ENCODE measurements at places on chromosomes 1 and 21.

- peak; percentile 72 for DNase-seq
Observed at GRCh38 chr1:52296345-52296744, 69.7 kb downstream of the CC2D1B start.

DNA sequence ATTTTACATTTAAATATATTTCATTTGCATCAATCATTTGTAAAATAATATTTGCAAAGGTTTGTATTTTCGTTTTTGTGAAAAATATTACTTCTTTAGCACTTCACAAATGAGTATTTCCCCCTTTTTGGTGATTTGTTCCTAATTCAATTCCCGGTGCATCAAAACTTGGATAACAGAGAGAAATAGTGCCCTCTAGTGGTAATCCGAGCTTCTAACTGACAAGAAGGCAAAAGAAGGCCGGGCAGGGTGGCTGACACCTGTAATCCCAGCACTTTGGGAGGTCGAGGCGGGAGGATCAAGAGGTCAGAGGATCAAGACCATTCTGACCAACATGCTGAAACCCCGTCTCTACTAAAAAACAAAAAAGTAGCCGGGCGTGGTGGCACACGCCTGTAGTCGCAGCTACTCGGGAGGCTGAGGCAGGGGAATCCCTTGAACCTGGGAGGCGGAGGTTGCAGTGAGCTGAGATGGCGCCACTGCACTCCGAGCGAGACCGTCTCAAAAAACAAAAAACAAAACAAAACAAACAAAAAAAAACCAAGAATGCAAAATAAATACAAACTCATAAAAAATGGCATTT lies 137.7 kb downstream of the COL11A1 start:
- DNase-seq: peak; percentile 22

GRCh38 chr1:10621906-10622305 lies 147.2 kb downstream of the PEX14 start:
- DNase-seq: no peak

DNA sequence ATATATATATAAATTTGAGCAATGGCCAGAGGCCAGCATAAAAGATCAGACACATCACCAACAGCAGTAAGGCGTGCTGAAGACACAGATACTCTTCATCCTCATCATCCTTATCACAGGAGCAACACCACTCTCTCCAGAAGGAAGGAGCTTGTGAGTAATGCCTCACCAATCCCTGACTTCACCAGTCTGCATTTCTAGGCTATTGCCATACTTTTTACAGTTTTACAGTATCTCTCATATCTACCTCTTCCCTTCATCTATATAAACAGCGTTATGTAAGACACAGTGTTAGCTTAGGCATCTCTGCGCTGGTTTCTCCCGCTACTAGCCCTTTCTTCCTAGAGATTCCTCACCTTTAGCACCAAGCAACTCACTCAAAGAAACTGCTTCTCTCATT lies 2.4 kb upstream of the ABL2 start:
- peak; percentile 47 for DNase-seq

GRCh38 chr1:55980582-55980981 lies 598.8 kb downstream of the PLPP3 start:
- DNase-seq: no peak

- DNase-seq: no peak
Observed at GRCh38 chr21:43605320-43606215, 53.7 kb downstream of the HSF2BP start.

DNA sequence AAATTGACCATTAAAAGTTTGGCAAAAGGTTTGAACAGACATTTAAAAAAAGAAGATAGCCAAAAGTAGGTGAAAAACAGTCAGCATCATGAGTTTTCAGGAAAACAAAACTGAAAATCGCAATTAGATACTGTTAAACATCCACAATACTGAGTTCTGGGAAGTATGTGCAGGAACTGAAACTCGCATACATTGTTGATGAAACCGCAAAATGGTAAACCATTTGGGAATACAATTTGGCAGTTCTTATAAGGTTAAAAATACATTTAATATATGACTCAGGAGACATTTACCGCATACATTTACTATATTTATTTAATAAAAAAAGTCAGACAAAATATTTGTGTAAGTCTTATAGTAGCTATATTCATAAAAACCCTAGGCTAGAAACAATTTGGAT lies 393.2 kb downstream of the COL11A1 start:
- no peak for DNase-seq

- no peak for DNase-seq
Observed at GRCh38 chr1:181173761-181174447, 85.4 kb downstream of the IER5 start.

DNA sequence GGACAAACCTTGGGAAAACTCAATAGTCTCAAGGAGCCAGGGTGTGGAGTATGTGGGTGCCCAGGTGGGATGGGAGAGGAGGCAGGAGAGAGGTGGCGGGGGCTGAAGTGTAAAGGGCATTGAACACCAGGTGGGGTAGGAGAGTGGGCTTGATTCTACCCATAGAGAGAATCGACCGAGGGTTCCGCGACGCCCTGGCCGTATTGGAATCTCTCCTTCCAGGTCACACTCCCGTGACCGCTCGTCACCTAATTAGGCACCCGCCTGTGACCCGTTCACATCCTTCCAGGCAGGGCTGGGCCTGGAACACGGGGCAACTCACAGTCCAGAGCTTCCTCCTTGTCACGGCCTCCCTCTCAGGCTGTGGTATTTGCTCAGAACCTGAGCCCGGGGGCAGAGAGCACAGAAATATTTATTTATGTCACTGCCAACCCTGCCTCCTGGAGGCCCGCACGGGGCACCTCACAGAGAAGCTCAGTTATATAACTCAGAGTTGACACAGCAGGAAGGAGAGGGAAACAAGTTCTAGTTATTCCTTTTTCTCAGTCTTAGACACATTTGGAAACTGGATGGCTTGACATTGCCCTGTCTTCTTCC lies 12.0 kb downstream of the NCMAP start:
- no peak for DNase-seq

- DNase-seq: no peak
Observed at GRCh38 chr1:164659621-164660411, 100.8 kb downstream of the PBX1 start.

DNA sequence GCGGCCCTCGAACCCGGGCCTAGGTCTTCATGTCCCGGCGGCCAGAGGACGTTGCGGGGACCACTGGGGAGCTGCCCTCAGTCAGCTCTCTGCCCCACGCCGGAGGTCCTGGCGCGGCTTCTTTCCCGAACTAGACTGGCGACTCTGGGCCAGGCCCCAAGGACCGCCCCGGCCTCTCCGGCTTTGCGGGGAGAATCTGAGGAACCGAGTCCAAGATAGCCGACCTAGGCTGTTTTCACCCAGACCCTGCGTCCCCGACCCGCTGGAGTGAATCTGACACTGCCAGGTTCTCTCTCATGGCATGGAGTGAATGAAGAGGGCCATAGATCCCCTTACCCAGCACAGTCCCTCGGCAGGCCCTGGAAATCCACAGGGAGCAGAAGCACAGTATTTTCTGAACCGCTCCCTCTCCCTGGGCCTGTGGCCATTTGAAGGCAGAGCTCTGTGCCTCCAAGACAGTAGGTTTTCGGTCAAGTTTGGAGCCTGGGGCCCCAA lies 9.9 kb upstream of the BARHL2 start:
- no peak for DNase-seq

DNA sequence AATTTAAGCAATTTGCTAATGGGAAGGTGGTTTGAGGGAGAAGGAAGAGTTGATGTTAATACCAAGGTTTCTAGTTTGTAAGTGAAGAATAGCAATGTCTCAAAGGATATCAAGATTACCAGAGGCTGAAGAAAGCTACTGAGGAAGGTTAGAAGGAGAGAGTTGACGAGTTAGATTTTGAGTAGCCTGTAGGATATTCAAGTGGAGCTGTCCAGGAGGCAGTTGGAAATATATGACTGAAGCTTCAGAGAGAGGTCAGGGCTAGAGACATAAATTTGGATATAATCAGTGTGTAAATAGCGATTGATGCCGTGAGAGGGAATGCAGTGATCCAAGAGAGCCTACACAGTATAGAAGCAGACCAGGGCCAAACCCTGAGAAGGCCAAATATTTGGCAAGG lies 48.4 kb downstream of the PBX1 start:
- DNase-seq: no peak

- no peak for DNase-seq
Observed at GRCh38 chr1:221316491-221317056, 425.3 kb downstream of the DUSP10 start.

- no peak for DNase-seq
Observed at GRCh38 chr1:147334292-147334691, 91.8 kb downstream of the CHD1L start.

DNA sequence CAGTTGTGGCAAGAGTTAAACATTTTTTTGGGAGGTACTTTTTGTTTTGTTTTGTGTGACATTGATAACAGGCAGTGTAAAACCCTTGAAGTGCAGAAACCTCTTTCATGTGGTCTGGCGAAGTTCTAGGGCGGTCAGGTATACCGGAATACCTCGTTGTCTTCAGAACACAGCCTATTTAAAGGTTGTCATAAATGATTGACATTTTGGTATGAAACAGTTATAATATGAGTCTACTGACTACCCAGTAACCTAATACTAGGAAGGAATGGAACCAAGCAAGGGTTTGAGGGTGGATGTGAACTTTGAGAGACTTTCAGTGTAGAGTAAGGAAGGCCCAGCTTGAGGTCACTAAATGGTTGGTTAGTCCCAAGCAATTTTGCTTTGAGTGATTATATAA lies 40.5 kb downstream of the PATJ start:
- no peak for DNase-seq

- no peak for DNase-seq
Observed at GRCh38 chr1:119083980-119084379, 56.5 kb downstream of the WARS2 start.

GRCh38 chr1:2623571-2624337 lies 9.1 kb downstream of the MMEL1 start:
- DNase-seq: no peak

Data from AG08396 (cell line).